CMK (cell line): ENCODE measurements at places on chromosomes 12 and 14.

DNA sequence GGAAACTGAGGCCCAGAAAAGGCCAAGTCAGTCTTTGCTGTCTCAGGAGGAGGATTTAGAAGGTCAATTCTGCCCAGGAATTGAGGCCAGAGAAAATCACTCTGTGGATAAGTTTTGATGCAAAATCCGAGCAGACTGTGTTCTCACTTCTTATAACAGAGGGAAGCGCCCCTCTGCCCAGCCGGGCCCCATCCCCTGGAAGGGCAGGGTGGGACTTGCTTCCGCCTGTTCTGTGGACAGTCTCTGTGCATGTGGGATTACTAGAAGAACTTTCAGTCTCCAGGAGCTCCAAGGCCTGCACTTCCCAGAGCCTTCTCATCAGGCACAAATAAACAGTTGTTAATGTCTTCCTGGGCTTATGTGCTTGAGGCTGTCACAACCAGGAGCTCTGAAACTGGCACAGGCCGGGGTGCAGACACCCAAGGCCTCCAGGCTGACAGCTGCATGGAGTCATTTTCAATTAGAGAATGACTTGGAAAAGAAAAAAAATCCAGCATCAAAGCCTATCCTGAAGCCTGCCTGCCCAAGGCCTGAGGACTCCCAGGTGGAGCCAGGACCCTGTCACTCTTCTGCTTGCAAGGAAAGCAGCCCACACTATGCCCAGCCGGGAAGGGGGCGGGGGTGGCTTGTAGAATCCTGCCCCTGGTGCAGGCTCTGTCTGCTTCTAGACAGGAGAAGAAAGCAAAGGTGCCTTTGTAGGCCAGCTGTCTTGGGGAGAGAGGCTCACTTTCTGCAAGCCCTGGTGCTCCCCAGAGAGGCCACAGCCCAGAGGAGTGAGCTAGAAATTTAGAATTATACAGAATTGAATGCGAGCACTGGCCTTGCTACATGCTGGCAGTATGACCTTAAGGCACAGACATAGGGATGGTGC is 84.7 kb downstream of the NTF3 start:
- no peak for DNase-seq

DNA sequence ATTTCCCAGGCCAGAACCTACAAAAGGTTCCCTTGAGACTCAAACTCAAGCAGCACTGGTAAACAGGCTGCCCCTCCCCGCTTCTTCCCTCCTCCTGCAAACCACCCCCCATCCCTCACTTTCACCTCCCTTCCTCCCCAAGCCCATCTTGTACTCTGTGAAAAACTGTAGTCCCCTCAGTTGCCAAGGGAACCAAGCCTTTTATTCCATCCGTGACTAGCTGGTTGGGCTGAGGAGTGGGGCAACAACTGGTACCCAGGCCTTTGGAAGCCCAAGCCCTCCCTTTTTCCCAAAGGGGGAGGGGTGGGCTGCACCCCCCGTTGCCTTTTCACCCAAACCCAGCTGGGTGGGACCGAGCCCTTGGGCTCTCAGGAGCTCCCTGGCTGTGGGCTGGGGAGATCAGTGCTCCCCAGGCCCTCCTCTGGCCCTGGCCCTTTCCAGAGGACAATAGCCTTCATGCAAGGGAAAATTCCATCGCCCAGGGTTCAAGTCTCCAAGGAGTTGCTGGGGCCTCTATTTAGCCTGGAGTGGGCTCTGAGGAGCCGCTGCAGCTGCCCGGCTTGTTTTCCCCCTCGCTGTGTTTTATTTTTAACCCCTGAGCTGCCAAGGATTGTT is 61.9 kb downstream of the ZFP36L1 start:
- no peak for DNase-seq

DNA sequence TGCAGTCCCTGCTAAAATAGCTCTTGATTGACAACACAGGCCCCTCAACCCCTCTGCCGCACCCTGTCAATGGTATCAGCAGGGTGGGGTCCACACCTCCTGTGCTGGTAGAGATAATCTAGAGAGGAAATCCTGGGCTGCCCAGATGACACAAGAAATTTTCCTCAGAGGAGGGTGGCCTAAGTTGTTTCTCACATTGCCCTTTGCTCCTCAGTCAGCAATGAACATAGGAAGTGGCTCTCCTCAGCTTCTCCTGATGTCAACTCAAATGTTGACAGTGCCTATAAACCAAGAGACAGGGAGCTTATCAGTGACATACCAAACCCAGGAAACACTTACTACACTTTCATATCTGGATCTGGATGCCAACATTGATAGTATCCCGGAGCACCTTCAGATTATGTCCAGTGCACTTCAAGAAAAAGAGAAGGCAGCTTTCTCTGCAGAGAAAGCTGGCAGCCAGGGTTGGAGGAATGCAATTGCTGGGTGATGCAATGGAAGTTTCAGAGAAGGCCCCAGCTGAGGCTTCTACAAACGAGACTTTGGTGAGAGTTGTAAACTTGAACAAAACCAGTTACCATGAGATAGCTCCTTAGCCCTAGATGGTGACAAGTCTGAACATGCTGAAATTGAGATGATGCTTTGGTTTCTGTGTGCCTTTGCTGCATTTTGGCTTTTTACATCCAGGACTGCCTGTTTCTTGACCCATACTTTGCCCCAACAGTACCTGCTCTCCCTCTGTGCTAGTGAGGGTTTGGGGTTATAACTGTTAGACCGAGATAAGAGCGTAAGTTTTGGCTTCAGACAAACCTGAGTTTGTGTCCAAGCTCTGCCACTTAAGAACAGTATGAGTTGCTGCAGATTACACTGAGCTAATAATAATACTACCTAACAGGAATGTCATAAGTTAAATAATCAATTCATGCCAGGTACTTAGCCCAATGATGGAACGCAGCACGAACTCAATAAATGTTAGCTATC is 183.5 kb downstream of the NUAK1 start:
- peak; percentile 31 for DNase-seq

GRCh38 chr12:100364324-100364723 is 7.5 kb downstream of the SLC17A8 start:
- no peak for DNase-seq

DNA sequence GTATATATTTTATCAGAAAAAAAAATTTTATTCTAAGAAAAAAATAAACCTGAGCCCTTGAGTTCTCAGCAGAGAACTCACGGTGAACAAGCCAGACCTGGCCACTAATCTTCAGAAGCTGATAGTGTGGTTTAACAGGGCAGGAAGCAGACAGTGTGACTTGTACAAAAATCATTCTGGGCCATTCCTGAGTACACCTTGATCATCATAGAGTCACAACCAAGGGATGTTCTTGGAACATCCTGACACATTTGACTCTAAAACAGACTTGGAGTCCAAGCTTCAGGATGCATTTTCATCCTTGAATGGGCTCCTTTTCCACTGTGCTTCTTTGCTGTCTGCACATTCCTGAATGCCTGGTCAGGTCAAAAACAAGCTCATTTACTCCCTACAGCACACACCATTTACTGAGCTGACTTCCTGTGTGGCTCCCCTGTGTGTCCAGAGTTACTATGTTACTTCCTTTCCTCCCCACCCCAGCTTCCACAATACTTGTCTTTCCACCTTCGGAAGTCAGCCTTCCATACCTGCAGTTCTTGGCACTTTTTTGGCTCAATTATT is 112.0 kb downstream of the ANO6 start:
- DNase-seq: no peak

DNA sequence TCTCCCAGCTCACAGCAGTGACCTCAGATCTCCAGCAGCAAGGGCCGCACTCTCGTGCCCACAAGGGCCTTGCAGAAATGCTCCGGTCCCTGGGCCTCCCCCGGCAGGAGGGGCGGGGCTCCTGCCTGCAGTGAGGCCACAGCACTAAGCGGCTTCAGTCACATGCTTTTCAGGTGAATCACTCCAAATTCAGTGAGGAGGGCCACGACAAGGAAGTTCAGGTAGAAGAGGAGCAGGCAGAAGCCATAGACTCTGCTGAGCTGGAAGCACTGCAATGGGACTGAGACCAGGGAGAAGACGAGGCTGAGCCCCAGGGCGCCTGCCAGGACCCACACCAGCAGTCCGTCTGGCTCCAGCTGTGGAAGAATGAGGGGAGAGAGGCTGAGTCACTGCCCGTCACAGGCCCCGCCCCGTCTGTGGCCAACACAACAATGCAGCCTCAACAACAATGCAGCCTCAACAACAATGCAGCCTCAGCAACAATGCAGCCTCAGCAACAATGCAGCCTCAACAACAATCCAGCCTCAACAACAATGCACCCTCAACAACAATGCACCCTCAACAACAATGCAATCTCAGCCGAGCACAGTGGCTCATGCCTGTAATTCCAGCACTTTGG is 35.2 kb downstream of the SLC8B1 start:
- no peak for DNase-seq

DNA sequence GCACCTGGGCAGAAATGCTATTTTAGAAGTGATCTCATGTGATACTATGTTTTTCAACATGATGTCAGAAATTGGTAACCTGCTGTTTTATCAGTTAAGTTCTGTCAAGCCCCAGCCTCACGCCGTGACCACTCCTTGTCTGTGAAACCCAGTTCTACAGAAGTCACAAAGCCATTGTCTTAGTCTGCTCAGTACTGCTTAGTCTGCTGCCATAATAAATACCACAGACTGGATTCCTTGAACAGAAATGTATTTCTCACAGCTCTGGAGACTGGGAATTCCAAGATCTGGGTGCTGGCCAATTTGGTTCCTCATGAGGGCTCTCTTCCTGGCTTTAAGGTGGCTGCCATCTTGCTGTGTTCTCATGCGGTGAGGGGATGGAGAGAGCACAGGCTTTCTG is 176.9 kb downstream of the PRKCH start:
- no peak for DNase-seq

- DNase-seq: peak; percentile 58
These were observed 62.3 kb downstream of the PTPN21 start for GRCh38 chr14:88492272-88493089.

- no peak for DNase-seq
These were observed 760 bp downstream of the ACTN1 start for GRCh38 chr14:68978172-68978911.

DNA sequence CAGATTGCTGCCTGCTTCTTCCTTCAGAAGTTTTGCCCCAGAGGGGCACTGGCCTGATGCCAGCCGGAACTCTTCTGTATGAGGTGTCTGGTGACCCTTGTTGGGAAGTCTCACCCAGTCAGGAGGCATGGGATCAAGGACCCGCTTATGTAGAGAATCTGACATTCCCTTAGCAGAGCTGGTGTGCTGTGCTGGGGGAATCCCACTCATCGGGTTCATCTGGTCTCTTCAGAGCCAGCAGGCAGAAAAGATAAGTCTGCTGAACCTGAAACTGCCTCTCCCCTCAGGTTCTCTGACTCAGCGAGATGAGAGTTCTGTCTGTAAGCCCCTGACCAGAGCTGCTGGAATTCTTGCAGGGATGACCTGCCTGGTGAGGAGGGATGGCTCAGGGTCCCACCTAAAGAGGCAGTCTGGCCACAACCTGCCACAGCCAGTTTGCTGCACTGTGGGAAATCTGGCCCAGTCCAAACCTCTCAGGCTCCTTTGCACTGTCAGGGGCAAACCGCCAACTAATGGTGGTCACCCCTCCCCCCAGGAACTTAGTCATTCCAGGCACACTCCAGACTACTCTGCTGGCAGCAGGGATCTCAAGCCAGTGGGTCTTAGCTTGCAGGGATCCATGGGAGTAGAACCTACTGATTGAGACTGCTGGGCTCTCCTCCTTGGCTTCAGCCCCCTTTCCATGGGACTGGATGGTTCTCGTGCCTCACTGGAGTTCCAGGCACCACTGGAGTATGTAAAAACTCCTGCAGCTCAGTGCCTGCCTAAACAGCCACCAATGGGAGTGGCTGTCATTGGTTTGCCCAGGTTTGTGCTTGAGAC is 4.1 kb downstream of the CLEC2D start:
- DNase-seq: peak; percentile 58

- DNase-seq: no peak
These were observed 200.5 kb downstream of the NTF3 start for GRCh38 chr12:5632453-5632852.

DNA sequence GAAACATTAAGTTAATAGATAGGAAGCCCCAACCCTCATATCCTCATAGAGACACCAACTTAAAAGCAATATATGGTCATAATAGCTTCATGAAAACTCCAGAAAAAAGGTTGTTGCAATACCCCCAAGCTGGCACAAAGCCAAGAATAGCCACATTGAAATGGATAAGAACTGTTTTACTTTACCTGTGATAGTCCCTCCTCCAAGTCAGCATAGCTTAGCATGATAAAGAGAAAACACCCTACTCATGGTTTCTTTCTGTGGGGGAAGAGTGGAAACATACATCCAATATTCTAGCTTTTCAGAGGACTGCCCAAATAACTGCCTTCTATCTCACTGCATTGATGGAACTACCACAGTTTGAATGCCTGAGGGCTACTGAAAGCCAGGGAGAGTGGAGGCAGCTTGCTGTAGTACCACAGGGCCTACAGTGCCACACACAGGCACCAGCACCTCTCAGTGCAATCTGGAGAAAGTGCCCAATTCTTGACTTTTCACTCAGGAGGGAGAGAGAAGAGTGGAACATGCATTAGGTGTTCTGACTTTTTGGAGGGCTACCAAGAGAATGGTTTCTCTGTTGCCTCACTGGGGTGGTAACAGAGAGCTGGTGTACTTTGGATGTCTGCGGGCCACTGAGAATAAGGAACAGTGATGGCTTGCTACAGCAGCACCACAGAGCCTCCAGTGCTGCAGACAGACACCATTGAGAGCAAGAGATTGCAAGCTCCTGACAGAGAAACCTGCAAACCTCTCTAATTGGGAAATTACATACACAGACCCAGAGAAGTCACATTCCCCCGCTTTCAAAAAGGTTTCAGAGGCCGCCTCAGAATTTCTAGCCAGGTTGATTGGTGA is 157.1 kb upstream of the GARIN2 start:
- DNase-seq: no peak

DNA sequence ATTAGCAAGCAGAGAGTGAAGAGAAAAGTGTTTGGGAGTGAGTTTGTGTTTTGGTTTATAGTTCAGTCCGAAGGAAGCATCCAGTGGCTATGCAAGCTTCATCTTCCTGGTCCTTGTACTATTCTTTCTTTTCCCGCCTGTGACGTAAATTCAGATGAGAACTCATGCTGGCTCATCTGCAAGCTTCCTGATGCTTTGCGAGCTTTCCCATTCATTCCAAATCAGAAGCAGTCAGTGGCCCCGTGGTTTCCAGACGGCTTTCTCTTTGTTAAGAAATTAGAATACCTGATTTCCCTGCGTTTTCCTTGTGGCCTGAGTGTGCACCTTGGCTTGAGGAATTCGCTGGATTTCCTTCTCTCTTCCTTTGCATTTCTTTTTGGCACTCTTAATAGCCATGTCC is 89.5 kb downstream of the TESC start:
- DNase-seq: no peak

GRCh38 chr12:125131958-125132357 is 66.7 kb downstream of the AACS start:
- DNase-seq: no peak
